ENCODE measurements at places on chromosomes 6 and 20.

DNA sequence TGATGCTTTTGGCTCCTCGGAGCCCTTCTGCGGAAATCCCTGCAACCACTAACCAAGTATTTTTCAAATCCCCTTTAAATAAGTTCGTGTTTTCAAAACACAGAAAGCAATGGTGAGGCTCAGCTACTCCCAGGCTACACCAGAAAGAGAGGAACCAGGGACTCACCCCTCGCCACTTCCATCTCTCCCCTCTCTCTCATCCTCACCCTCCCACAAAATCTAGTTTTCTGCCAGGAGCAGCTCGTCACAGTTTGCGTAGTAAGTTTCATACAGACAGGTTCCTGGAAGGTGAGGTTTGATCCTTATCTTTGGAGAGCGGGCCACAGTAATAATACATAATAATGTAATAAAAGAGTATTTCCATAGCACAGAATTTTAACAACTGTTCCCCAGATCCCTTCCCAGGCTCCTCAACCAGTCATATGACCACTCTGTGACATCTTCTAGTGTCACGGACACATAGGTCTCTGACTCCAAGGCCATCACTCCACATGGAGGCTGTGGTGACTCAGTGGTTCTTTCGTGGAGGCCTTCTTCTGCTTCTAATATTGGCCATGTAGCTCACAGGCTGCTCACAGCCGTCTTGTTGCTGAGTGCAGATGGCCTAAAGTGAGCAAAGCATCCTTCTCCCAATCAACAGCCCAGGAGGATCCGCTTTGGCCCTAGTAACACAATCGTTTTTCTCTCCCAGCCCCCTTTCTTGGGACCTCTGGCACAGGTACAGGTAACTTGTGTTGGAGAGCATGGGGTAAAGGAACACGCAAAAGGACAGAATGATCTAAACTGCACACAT, 295.7 kb downstream of the CDC5L start:
- DNase-seq, result no peak

DNA sequence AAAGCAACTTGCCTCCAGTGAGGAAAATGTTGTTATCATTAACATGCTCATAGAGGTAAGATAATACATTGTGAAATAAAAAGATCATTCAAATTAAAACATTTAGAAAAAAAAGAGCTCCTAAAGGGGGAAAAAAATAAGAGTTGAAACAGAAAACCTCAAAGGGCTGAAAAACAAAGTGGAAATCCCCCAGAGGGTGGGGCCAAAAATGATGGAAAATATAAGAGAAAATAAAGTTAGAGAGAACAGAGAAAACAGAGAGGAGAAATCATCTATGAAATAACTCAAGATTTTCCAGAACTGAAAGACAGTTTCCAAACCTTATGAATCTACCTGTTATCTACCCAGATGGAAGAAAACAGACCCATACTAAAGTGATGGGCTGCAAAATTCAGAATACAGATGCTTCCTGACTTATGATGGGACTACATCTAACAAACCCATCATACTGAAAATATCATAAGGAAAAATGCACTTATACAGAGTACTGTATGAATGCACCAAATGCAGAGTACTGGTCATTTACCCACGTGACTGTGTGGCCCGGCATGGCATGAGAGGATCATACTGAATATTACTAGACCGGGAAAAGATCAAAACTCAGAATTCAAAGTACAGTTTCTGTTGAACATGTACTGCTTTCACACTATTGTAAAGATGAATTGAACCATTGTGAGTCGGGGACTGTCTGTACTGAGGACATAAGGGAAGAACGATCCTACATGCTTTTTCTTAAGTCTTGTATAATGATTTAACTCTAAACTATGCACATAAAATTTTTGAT, 4.0 kb downstream of the ZBTB24 start:
- no peak for DNase-seq

GRCh38 chr20:48824830-48825565, 2.8 kb downstream of the PREX1 start:
- DNase-seq, result no peak

DNA sequence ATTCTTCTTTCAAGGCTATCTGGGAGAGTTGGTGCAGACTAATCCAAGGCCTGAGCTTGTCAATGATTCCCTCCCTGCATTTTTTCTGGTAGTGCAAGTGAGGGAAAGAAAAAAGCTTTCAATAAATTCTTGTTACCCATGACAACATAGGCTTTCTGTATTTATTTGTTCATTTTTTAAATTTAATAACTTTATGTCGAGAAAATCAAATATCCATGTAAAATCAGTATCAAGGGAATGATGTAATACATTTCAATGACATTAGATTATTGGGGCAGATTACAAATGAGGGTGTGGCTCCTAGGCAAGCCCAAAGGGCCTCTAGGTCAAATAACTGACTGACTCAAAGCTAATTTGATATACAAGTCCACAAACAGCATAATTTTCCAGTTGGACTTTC, 104.0 kb downstream of the GJA1 start:
- DNase-seq, result no peak

DNA sequence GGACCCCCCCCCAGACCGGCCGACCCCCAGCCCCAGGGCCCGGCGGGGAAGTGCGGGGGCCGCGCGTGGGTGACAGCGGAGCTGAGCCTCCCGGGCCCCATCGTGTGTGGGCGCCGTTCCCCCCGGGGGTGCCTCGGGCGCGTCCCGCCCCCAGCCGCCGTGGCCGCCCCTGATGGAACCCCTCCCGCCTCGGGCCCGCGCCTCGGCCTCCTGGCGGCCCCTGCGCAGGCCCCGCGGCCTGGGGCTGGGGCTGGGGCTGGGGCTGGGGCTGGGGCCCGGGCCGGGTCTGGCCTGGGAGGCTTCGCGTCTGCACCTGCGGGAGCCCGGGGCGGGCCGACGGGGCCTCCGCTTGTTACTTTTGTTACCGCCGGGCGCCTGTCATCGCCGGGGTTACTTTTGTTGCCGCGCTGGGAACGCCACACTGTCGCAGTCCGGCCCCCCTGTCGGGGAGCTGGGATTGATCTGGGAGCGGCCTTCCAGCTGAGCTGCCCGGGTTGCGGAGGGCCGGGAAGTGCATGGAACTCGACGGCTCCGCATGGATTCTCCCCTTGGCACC, 598 bp downstream of the OGFR start:
- no peak for DNase-seq

DNA sequence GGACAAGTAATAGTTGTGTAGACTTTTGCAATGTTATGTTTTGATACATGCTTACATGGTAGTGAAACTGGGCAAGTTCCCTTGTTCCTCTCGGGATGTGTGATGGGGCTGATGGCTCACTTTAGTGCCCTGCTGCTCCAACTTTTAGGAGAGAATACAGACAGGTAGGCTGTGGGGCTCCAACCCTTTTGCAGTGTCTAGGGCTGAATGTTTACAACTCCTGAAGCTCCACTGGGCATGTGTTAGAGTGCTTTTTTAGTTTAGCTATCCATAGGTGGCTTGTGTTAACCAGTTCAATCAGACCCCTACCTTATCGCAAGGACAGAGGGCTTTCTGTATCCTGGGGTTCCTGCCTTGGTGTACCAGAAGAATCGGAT, 33.8 kb downstream of the SERPINB6 start:
- DNase-seq, result no peak

- no peak for DNase-seq
Measured at GRCh38 chr6:106113256-106113959, 27.3 kb downstream of the PRDM1 start.

- DNase-seq, result no peak
Measured at GRCh38 chr20:24700166-24700860, 230.9 kb downstream of the SYNDIG1 start.

DNA sequence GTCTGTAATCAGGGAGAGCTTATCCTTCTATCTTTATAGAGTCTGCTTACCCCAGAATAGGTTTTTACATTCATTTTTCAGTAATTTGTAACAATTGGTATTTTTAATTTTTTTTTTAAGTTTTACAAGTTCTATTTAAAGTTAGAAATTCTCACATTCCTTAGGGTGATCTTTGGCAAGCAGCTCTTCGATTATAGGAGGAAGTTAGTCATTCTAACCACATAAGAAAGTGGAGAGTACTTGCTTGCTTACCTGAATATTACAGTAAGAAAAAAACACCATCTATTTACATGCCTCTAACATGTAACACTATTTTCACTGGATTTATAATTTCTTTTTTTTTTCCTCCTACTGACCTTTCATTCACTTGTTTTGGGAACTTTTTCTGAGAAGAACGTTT, 6.7 kb downstream of the TSHZ2 start:
- peak; percentile 6 for DNase-seq

- no peak for DNase-seq
Measured at GRCh38 chr6:4606016-4606415, 170.2 kb upstream of the CDYL start.

All from iris pigment epithelial cell (primary cell).